ENCODE measurements at places on chromosomes 1 and 21. TPM values are rescaled to one million over a fixed set of nuclear protein-coding genes. Genes with fewer than 3 reads are reported as not detected.
A peak's percentile ranks its signal among the peaks of the same experiment; 100 is the strongest.

GRCh38 chr1:94121411-94121821 lies 468 bp upstream of the ABCA4 start:
- DNase-seq, result no peak

The ROR1 gene
- total RNA-seq, result 13.2 TPM

DNA sequence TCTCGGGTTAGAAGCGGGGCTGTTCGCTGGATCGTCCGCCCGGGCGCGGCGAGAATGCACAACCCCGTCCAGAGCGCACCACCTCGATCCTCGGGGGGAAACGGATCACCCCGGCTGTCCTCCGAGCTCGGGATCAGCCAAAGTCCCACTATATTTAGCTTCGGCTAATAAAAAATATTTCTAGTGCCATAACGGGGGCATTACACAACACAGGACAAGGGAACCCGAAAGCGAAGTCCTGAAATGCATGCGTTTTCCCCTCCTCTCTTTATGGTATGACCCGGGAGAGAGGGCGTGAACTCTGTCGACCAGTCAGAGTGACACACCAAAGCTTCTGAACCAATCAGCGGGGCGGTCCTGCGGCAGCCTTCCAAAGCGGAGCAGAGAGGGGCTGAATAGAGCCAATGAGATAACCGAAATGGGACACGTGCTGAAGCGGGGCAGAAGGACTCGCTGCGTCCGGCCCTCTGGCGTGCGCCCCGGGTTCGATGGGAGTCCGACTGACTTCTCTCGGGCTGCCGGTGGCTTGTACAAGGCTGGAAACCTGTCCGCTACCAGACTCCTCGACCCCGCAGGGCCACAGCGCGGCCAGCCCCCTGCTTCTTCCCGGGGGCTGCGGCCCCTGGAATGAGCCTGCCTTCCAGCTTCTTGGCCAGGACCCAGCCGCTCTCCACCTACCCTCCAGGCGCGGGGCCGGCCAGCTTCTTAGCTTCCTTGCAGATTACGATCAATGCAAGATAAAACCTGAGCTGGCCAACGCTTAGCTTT lies at the start of gene ALDH4A1:
Gene ALDH4A1 (minus strand): TSS at position 33 of the 768 bp plus-strand sequence. CDS start 32 bp downstream, at position 1.
- peak; percentile 99 for DNase-seq

GRCh38 chr1:175499595-175500382 lies 243.6 kb downstream of the TNR start:
- peak; percentile 69 for DNase-seq

DNA sequence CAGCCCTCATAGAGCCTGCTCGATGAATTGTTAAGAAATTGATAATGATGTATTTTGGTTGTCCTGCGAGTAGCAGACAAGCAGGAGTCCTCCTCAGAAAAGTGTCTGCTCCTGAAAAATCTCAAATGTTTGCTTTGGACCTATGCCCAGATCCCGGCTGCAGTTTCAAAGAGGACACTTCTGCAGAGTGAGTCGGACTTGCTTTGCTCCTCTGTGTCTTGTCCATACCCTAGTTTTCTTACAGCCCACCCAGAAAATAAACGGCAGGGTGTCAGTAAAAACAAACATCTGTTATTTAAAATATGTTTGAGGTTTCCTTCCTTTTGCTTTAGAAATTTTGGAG lies 2.8 kb downstream of the S100A10 start:
- peak; percentile 75 for DNase-seq

DNA sequence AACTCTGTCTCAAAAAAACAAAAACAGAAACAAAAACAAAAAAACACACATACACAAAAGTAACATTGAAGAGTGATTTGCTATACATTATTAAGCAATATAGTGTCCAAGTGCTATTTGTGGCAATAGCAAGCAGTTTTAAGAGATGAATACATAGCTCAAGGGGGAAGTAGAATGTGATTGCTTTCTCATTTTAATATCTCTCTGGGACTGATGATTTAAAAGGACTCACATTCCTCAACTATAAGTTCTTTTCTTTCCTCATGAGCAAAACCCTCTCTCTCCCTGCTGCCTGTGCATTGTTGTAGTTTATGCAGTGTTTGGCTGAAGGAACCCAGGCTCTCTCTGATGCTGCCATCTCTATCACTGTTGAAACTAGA lies 47.0 kb upstream of the CSF1 start:
- DNase-seq, result no peak

DNA sequence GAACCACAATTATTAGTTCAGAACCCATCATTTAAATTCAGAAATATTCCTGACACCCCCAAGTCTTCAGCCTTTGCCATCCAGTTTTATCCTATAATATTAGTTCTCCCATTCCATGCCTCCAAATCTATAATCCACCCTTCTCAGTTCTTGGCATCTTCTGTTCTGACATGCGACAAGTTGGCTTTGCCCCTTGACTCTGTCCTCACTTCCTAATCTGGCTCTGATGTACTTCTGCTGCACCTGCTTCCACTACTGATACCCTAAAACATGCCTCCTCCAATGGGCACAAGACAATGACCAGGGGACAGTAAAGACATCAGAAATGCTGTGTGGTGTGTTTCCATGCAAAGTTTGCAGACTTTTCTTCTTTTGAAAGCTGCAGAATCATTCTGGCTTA lies 17.1 kb upstream of the FBXO28 start:
- no peak for DNase-seq

GRCh38 chr1:230632273-230632873 lies 9.9 kb upstream of the COG2 start:
- DNase-seq, result peak; percentile 20

The TFAP2E gene
- 0.21 TPM for total RNA-seq

DNA sequence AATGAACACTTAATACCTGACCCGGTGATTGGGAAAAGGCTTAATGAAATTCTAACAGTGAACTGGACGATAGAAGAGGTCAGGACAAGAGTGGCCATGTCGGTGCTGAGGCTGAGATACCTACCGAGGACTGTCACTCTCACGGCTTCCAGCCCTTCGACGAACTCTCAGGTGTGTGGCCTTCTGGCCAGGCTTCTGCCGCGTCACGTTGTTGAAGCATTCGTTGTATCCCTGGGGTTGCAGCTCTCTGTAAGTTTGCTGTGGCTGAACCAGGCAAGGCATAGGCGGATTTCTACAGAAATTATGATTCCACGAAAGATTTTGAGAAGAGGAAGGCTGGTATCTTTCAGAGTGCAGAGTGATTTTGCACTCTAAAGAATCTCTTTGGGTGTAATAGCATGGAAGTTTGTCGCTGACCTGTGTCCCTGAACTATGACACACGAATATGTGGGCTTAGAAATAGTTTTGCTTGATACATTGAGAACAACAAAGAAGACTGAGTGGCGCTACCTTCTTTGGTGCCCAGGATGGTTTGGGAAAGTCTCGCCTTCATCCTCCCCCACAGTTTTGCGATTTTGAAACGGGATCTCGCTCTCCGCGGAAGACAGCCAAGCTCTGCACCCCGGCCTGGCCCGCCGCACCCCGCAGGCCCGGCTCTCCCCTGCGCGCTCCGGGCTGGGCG lies 403 bp upstream of the EPHX4 start:
- DNase-seq, result no peak

DNA sequence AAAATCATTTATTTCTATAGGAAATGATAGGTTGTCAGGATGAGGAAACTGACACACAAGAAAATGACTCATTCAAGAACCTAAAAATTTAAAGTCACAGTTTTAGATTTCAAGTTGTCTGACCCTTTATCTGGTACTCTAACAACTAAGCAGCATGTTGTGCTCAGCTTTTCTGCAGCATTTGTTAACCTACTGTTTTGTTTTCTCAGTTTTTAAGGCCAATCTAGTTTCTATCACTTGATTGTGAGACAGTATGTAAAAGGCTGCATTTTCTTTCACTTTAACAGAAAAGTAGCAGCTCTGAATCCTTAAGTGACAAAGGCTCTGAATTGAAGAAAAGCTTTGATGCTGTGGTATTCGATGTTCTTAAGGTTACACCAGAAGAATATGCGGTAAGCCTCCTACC lies 59.1 kb downstream of the RALGPS2 start:
- DNase-seq, result no peak

The UTS2 gene
- total RNA-seq, result not detected

The CR1L gene
- 0.69 TPM for total RNA-seq

The POTED gene
- total RNA-seq, result not detected

The XCL2 gene
- not detected for total RNA-seq

- peak; percentile 28 for DNase-seq
Measured at GRCh38 chr1:14561014-14561693, 37.3 kb upstream of the KAZN start.

The TGFB2 gene
- total RNA-seq, result 12.6 TPM

Data from Daoy (cell line).